ENCODE measurements at places on chromosomes 3 and 15. TPM values are rescaled to one million over a fixed set of nuclear protein-coding genes. Genes with fewer than 3 reads are reported as not detected.

DNA sequence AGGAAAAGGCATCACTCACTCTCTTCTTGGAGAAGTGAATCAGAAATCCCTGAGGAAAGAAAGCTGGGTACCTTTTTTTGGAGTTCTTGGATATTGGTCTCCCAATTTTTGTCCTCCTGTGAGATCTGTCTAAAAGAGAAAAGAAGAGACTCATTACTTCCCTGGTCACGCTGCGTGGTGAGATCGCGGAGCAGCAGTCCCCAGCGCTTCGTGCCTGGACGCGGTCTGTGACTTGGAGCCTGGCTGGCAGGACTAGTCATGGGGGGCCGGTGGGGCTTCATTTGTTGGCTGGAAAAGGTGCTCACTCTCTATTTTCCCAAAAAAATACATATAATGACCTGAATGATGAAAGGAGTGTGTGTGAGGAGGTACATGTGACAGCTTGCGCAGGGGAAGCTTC, 144.0 kb downstream of the OCA2 start:
- no peak for DNase-seq

DNA sequence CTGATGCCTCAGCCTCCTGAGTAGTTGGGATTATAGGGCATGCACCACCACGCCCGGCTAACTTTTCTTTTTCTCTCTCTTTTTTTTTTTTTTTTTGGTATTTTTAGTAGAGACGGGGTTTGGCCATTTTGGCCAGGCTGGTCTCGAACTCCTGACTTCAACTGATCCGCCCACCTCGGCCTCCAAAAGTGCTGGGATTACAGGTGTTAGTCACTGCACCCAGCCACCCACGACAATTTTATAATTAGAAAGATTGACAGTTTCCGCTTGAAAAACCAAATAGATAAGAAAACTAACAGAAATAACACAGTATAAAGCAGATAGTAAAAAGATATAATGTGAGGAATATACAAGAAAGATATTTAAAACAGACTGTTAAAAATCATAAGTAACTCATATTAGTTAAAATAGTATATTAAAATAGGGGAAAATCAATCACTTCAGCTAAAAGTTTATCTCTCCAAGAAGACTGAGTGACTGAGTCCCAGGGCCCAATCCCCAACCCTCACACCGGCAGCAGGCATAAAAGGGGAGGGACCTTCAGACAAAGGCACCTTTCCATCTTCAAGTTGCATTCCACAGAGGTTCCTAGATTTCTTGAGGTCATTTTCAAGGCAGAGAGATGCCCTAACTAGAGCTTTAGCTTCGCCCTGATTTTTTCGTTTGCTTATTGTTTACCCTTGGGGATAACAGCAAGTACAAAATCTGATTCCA, 1.4 kb upstream of the WHAMM start:
- no peak for DNase-seq

DNA sequence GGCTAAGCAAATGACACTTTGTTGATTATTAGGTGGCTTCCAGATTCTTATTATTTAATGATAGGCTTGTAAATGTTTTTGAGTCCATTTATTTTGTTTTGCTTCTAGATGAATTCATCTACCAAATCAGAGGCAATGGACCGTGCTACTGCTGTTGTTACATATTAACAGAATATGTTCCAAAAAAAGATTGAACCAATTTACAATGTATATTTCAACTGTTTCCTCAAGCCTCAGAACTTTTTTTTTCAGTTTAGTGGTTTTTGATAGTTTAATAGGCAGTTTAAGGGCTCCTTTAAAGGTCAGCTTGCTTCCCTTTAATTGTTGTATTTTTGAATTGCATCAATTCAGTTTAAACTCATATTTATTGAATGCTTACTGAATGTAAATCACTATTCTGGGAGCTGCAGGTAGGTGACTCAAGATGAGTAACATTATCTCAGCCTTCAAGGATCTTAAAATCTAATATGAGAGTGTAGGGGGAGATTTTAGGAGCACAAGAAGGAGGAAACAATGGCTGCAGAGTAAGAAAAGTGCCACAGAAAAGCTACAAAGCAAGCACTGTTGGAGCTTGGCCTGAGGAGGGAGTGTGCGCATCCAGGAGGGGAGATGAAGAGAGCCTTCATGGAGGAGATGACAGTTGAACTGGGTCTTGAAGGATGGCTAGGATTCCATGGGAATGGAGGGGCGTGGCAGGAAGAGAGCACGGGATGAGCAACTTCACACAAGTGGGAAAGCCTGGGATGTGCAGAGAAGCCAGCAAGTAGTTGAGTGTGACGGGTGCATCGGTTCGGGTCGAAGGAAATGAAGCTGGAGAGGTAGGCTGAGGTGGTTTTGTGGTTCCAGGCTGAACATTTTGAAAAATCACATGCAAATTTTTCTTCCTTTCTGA, 14.7 kb downstream of the MAP2K1 start:
- no peak for DNase-seq

- DNase-seq = no peak
These were observed 30.0 kb upstream of the RPL14 start for GRCh38 chr3:40427045-40427669.

- DNase-seq = no peak
These were observed 77.0 kb downstream of the TMEM108 start for GRCh38 chr3:133115176-133115575.

DNA sequence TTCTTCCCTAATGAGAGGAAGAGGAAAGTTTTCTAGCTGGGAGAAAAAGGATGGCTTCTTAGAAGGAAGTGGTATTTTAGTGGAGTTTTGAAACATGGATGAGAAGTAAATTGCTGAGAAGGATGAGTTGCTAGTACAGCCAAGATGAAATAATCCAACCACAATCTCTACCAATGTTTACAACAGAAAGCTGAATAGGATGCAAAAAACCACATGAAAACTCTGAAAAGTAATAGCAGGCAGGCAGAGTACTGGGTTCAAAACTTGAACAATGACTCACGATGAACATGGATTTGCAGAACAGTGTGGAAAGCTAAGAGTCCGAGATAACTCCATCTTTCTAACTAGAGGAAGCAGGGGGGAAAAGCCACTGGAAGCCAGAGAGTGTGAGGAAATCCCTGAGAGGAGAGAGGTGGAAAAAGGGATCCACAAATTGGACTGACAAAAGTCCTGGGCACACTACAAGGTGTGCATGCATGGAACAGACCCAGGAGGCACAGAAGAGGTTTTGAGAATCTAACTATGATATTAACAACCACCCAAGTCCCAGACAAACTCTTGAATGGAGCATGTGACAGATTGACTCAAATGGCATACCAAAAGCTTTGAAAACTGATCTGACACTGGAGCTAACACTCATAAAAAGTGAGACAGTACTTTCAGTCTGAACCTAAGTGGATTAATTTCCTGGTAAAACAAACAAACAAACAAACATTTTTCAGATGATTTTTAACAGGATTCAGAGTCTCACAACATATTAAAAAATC, 76.7 kb downstream of the ST6GAL1 start:
- DNase-seq = no peak

DNA sequence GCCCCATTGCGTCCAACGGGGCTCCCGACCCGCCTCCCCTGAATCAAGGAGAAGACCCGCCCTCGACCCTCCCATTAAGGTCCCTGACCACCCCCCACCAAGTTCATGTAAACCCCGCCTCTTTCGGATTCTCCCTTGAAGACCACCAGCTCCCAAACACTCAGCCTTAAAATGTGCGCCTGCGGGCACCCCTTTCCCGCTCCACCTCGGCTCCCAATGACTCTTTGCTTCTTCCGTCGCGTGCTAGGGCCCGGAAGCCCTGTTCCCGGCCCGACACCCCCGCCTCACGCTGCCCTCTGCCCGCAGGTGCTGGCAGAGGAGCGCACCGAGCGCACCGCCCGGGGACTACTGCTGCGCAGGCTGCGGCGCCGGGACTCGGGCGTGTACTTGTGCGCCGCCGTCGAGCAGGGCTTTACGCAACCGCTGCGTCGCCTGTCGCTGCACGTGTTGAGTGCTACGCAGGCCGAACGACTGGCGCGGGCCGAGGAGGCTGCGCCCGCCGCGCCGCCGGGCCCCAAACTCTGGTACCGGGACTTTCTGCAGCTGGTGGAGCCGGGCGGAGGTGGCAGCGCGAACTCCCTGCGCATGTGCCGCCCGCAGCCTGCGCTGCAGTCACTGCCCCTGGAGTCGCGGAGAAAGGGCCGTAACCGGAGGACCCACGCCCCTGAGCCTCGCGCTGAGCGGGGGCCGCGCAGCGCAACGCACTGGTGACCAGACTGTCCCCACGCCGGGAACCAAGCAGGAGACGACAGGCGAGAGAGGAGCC, 2.7 kb upstream of the LSMEM2 start:
- DNase-seq = no peak

GRCh38 chr3:184037816-184038215, 6.3 kb downstream of the HTR3D start:
- no peak for DNase-seq

- no peak for DNase-seq
These were observed 25.2 kb downstream of the ATP6V1A start for GRCh38 chr3:113771993-113772392.

FOXL2NB gene
- 0.39 TPM for total RNA-seq

DUOXA2 gene
- not detected for total RNA-seq
